ENCODE measurements at places on chromosomes 1 and 21.

GRCh38 chr1:39409055-39409816, 82.2 kb upstream of the BMP8A start:
- no peak for DNase-seq

DNA sequence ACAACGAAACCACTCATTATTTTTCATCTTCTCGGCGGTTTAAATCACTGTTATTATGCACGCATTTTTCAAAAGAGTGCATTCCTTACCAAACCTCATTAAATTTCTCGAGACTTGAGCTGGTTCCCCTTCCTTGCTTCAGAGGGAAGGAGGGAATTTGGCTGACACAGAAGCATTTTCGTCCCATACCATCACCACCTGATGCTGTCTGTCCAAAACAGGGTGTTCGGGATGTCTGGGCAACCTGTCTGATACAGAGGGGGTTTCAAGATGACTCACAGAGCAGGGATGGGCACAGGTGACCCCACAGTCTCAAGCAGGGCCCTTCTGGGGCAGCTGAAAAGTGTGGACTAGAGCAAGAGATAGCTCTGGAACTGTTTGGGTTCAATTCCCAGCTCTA, 12.3 kb upstream of the RCC2 start:
- DNase-seq, result no peak

DNA sequence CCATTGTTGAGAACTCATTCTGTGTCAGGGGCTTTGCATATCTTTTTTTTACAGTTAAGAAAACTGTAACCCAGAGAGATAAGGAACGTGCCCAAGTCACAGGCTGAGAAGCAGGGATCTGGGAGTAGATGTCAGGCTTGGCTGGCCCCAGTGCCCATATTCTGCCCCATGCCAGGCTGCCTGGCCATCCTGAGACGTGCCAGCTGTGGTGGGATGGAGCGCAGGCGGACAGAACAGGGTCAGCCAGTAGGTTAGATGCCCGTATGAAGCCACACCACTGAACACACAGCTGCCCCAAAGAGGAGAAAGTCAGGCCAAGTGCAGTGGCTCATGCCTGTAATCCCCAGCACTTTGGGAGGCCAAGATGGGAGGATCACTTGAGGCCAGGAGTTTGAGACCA, 55.9 kb downstream of the SLC66A1 start:
- DNase-seq, result no peak

DNA sequence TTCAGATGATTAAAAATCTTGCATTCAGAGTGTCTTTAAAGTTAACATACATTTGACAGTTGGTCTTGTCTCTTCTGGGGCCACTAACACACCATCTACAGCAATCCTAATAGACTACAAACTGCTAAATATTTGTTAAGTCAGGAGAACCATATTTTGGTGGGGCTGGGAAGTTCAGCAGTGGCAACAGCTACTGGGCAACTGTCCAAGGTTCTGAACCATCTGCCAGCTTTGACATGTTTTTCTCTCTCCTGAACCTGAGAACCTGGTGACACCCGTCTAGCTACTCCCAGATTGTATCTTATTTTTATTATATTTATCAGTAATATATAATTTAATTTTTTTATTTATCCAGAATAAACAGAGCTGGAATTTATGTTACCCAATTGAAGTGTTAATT, 199.0 kb upstream of the DPYD start:
- no peak for DNase-seq

- DNase-seq, result no peak
Observed at GRCh38 chr1:95604771-95605170, 370.8 kb downstream of the RWDD3 start.

GRCh38 chr1:59292562-59292961, 4.3 kb upstream of the FGGY start:
- DNase-seq, result no peak

- no peak for DNase-seq
Observed at GRCh38 chr1:178364782-178365181, 132.0 kb downstream of the CLEC20A start.

DNA sequence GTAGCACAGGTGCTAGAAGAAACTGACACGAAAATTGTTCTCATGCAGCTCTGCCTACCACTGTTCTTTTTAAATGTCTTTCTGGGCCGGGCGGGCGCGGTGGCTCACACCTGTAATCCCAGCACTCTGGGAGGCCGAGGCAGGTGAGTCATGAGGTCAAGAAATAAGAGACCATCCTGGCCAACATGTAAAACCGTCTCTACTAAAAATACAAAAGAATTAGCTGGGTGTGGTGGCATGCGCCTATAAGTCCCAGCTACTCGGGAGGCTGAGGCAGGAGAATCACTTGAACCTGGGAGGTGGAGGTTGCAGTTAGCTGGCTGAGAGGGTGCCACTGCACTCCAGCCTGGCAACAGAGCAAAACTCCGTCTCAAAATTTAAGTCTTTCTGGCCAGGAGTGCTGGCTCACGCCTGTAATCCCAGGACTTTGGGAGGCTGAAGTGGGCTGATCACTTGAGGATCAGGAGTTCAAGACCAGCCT, 947 bp upstream of the RIT1 start:
- DNase-seq, result no peak

DNA sequence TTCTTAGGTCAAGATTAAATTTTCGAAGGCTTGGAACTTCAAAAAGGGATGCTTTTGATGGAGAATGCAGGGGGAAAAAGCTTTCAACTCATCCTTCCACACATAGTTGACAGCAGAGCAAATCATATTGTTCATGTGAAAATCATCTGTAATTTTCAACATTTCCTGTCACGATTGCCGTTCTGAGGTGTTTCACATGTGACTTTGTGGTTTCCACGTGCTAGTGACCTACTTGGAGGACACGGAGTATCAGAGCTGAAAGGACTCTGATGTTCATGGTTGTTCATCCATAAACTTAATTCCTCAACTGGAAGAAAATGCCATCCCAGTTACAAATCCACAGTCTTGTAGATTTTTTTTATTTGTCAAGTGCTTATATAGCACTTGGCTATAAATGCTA, 79.1 kb downstream of the ZP4 start:
- no peak for DNase-seq

- DNase-seq, result no peak
Observed at GRCh38 chr21:42381347-42381984, 14.4 kb downstream of the TMPRSS3 start.

DNA sequence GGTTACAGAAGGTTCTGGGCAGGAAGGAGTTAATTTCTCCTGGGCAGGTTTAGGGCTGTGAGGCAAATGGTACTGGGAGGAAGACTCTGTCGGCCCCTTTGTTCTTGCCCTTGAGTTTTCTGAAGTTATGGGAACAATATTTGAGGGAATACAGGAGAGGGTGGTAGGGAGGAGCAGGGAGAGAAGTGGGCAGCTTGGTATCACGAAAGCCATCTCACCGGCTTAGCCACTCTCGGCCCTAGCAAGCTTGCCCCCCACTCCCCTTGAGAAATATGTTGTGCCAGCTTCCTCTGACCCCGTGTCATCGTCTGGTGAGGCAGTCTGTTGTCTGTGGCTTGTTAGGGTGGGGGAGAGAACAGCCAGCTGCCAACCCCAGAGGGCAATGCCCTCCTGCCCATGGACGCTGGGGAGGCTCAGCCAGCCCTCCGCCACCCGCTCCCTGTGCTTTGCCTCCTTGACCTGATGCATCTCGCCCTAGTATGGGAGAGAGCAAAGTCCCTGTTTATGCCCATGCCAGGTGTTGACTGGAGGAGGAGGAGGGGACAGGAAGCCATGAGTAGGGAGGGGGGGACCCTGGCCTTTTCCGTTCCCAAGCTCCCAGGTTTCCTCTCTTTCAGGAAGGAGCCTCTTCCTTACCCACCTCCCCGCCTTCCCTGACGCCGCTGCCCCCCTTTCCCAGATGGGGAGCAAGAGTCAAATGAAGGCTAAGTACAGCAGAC, 1.2 kb downstream of the EFNA1 start:
- no peak for DNase-seq

DNA sequence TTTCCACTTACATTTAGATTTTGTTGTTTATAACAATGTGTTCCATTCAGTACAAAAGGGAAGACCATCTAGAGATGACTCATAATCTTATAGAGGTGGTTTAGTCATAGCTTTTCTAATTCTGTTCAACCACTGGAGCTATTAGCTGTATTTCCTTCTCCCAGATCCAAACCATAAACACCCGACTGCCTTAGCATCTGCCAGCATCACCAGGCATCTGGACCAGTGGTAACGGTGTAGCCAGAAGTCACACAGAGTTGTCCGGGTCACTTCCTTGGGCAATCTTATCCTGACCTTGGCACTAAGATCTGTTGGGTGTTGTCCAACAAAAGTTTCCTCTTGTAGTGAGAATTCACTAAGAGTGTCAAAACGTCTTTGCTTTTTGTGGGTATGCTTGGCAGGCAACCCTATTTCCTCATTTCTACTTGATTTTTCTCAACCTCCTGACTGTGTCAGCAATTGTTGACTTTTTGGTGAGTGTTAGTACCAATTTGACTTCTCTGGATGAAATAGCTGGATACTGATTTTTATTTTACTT, 372.1 kb upstream of the B3GALT2 start:
- no peak for DNase-seq

DNA sequence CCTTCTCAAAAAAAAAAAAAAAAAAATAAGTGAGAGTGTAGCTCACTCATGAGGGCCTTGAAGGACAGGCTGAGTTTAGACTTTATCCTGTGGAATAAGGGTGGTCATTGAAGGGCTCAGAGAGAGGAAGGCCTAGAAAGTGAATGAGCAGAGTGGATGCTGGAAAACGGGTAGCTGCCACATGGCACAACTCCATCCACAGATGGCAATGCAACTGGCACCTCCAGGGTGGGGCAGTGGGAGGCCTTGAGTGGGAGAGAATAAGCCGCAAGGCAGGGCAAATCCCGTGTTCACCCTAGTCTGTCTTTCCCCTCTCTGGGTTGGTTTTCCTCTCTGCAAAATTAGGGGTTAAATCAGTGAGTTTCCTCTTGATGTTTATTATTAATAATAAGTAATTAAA, 3.1 kb downstream of the TNNI1 start:
- no peak for DNase-seq

DNA sequence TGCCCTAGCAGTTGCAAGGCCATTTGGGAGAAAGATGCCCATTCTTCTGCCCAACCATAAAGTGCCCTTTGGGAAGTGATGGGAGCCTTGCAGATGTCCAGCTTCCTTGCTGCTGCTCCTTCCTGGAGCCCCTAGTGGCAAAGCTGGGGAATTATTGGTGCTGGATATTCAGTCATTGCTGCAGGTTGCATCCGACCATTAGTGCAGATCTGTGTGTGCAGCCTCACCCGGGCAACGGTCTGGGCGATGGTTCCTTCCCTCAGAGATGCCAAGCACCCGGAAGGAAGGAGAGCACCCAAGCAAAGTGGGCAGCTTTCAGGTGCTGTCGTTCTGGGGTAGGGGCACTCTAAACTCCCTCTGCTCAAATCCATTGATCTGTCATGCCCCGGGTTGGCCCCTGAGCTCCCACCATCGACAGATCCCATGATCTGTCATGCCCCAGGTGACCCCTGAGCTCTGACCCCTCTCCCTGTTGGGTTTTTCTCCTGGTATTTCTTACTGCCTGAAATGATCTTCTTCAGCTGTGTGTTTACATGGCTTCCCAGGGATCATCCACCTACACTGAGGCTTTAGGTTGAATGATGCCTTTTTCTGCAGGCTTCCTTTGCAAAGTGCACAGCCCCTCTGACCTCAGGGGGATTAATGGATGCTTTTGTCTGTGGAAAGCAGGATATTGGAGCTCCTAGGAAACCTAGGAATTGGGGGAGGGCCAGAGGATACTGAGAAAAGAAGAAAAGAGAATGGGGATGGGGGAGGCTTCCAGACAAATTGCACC, 467.5 kb downstream of the PTPRU start:
- no peak for DNase-seq

DNA sequence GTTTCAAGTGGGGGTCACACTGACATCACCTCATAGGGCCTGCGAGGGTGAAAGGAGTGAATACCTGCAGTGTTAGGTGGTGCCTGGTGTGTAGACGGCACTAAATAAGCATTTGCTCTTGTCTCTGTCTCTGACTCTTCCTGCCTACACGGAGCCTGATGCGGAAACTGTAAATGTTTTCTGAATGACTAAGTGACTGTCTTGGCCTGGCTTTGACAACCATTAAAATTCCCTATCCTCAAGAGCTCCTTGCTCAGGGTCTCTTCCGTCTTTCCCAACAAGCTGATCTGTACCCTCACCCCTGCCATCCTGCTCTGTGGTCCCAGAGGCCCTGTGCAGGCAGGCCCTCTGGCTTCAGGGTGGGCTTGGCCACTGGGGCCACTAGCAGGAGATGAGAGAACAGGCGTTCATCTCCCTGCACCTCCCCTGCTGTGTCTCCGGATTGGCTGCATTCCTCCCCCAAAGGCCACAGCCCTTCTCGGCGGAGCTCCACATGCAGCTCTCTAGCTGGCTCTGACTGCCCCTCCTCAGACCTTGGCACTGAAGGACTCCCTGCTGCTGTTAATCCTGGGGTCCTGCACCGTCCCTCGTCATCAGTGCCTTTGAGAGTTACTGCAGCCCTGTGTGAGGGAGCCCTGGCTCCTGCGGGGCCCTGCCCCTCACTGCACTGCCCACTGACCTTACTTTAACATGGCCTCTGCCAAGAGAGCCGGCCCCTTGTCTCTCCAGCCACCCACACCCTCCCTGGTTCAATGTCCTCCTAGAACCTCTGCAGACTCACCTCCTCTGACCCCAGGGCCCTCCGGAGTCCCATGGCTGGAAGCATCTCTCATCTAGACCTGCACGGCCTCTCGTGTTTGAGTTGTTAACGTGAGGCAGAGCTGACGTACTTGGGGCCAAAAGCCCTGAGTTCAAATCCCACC, 211.1 kb downstream of the MATN1 start:
- no peak for DNase-seq

DNA sequence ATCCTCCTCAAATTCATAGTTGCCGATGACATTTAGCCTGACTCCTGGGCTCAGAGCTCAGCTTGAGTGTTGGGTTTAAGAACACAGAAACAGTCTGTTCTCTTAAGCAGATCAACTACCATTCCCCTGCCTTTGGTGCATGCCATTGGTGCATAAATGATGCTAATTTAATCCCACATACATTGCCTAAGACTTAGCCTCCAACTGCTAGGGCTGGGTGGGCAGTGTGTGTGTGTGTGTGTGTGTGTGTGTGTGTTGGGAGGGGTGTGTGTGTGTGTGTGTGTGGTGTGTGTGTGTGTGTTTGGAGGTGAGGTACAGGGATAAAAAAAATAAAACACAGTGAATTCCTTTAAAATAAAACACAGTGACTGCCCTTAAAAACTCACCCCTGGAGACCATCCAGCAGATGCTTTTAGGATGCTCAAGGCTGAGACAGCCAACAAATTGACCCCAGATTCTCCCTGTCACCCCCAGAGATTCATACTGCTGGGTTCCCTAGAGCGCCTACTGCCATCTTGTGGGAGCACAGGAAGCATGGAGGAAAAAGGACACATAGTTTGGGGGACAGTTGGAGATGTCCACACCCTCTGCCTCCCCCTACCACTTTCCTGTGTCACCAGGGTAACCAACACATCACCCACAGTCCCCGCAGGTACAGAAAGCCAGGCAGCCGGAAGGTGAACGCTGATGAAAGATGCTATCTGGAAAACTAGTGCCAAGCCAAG, 30.6 kb downstream of the KLHDC7A start:
- no peak for DNase-seq

GRCh38 chr1:214427871-214428277, 123.5 kb downstream of the PTPN14 start:
- DNase-seq, result no peak

Data from DMS79 (cell line).